ENCODE measurements at places on chromosomes 2 and 18.

GRCh38 chr2:36701918-36702317 lies 5.4 kb downstream of the VIT start:
- no peak for DNase-seq

DNA sequence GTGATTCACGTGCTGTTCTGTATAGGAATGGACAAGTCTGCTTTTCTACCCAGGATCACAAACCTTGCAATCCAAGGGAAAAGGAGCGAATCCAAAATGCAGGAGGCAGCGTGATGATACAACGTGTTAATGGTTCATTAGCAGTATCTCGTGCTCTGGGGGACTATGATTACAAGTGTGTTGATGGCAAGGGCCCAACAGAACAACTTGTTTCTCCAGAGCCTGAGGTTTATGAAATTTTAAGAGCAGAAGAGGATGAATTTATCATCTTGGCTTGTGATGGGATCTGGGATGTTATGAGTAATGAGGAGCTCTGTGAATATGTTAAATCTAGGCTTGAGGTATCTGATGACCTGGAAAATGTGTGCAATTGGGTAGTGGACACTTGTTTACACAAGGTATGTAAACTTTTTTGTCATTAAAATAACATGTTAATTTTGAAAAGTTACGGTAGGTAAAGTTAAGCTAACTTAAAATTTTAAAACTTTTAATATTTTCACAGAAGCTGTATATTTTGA lies 33.0 kb downstream of the PPM1B start:
- DNase-seq, result peak; percentile 19

DNA sequence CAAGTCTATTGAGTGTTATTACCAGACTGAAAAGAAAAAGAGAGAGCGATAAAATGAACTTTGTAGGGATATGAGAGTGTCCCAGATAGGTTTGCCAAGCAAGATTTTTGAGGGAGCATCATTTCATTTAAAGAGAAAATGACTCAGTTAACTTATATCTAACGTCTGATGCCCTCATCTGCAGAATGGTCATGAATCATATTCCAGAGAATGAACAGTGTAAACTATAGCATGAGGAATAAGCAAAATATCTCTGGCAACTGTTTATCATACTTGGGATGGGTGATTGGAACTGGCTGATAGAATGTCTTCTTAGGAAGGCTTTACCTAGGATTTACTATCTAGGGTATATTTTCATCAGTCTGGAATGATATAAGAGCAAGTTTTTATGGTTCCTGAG lies 289.4 kb downstream of the CMPK2 start:
- DNase-seq, result no peak

- DNase-seq, result no peak
These were observed 471.3 kb downstream of the ZEB2 start for GRCh38 chr2:144048631-144049060.

- peak; percentile 34 for DNase-seq
These were observed 58.1 kb upstream of the TMEM182 start for GRCh38 chr2:102703748-102704147.

GRCh38 chr2:37330681-37331080 lies 6.0 kb upstream of the PRKD3 start:
- no peak for DNase-seq

DNA sequence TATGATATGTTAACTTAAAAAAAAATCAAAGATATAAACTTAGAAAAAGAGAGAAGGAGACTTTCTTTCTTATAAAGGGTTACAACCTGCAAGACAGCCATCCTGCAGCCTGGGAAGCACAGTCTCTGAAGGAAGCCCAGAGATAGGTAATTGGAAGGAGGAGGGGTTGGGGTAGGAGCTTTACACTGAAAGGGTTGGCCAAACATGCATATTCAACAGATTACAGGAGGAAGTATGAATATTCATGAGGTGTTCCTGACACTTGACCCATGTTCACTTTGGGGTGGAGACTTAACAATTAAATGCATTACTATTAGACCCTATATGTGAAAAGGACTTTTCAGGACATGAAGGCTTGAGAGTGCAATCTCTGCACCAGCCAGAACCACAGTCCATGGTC lies 71.7 kb upstream of the CDH2 start:
- DNase-seq, result no peak

DNA sequence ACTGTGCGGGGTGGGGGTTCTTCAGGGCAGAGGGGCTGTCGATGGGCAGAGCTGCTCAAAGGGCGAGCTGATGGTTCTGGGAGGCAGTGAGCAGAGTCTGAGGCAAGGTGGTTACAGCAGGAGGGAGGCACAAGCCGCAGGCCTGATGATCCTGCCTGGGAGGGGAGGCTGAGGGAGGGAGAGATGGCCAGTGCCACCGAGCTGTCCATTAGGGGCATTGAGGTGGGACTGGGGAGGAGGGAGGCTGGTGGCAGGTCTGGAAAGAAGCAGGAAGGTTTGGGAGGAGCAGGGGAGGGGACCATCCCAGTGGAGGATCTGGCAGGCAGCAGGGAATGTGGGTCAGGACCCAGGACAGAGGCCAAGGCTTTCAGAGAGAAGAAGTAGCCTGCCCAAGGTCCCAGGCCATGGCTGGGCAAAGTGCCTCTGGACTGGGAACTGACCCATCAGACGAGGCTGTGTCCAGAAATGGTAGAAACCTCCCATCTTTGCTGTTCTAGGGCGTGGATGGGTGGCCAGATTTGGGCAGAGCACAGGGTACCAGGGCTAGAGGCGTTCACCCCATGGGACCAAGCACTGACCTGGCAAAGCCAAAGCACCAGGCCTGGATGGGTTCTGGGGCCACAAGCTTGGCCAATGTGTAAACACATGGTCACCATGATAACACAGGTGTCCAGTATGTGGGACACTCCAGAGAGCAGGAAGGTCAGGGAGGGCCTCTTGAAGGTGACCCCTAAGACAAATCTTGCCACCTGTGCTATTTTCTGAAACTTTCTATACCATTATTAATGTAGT lies 55.5 kb downstream of the INHBB start:
- no peak for DNase-seq

DNA sequence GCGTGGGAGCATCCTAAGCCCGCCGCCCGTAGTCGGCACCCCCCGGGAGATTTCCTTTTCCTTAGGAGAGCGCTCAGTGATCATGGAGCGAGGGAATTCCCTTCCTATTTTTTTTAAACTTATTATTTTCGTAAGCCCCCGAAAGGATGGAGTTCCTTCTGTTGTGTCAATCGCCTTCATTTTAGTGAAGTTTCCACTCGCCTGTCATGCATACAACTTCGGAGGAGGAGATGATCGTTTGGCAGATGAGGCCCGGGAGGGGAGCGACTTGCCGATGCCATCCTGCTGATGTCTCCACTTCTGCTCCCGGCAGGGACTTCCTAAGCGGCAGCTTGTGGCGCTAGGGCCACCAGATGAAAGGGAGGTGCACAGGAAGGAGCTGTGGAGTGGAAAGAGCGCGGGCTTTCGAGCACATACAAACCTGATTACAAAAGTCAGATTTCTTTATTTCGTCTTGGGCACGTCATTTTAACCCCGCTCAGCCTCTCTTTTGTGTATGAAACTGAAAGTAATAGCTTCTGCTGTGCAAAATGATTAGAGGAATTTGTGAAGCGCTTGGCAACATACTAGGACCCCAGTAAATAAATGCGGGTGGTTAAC lies at the start of gene ADGRF3:
Gene ADGRF3, minus strand, starts transcription at position 336 of the 600 bp plus-strand sequence. CDS start 555 bp downstream, outside the sequence.
- peak; percentile 35 for DNase-seq

DNA sequence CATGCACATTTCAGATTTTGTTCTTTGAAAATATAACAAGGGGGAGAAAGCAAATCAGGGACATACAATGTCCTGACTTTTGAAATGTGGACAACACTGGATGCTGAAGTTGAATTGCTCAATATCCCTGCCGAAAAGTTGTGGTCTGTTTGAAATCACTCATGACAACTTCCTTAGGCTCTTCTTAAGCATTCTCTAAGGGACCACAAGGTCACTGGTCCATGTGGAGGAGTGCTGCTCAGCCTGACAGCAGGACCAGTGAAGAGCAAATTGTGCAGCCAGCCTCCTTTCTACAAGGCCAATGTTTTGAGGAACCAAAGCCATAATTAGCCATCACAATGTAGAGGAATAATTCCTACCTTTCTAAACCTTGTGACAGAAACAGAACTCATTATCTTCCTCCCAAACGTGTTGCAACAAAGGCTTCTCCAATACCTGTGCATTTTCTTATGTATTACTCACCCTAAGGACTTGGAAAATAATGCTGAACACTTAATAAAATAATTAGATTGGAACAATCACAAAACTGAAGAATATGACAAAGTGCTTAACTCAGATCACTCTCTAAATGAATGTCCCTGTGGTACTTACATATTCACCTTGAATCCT lies 1477.6 kb upstream of the NXPH2 start:
- DNase-seq, result peak; percentile 42

DNA sequence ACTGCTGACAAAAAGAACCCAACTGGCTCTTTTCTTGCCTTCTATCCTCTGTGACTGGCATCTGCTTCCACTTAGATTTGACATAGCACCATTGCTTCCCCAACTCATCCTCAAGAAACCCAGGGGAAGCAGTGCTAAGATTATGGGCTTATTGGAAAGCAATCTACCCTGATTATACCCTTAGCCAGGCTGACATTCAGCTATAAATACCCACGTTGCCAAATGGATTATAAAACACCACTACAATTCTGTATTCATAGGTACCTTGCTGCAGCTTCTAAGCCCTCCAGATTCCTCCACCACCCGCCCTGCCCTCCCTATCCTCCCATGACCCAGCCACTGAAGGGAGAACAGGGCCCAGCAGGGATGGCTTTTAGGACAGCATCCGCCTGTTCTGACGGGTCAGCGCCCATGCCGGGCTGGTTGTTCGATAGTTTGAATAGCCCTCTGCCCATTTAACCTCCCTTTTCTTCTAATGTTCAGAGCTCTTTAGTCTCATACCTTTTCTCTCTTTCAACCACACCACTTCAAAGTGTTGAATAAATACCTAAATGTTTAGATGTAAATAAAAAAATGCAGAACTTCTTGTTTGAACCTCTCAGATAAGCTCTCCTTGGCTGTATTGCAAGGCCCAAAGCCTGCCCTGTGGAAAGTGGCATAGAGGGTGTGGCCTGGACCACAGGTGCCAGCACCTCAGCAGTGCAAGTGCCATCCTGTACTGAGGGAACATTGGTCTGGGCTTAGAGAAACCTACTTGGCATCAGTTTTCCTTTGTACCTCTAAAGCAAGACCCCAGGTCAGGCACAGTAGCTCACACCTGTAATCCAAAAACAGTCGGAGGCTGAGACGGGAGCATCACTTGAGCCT lies 86.6 kb upstream of the RGPD5 start:
- DNase-seq, result no peak

DNA sequence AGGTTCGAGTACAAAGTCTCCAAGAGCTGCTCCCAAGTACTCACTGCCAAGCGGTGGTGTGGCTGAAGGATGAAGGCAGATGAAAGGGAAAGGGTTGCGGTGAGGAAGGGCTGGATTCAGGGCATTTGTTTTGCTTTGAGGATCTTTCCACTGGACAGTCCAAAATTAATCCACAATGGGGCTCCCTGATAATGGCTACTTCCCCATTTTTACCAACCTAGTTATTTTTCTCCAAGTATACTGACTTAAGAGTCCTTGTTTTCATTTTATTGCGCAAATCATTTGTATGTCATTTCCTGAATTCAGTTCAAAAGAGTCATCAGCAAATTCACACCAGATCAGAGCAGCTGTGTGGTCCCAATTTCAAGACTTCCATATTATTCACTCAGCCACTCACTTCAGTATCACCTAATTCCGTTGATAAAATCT lies 464 bp upstream of the SESTD1 start:
- peak; percentile 89 for DNase-seq

GRCh38 chr2:33014268-33014667 lies 67.5 kb downstream of the LTBP1 start:
- DNase-seq, result no peak

GRCh38 chr2:144432921-144433320 lies 87.0 kb downstream of the ZEB2 start:
- DNase-seq, result no peak

- DNase-seq, result no peak
These were observed 34.2 kb downstream of the ATP6V1C2 start for GRCh38 chr2:10755621-10756020.

GRCh38 chr2:65826567-65826966 lies 394.2 kb upstream of the SPRED2 start:
- DNase-seq, result no peak

GRCh38 chr2:230335461-230335863 lies 8.5 kb downstream of the SP140L start:
- DNase-seq, result no peak

DNA sequence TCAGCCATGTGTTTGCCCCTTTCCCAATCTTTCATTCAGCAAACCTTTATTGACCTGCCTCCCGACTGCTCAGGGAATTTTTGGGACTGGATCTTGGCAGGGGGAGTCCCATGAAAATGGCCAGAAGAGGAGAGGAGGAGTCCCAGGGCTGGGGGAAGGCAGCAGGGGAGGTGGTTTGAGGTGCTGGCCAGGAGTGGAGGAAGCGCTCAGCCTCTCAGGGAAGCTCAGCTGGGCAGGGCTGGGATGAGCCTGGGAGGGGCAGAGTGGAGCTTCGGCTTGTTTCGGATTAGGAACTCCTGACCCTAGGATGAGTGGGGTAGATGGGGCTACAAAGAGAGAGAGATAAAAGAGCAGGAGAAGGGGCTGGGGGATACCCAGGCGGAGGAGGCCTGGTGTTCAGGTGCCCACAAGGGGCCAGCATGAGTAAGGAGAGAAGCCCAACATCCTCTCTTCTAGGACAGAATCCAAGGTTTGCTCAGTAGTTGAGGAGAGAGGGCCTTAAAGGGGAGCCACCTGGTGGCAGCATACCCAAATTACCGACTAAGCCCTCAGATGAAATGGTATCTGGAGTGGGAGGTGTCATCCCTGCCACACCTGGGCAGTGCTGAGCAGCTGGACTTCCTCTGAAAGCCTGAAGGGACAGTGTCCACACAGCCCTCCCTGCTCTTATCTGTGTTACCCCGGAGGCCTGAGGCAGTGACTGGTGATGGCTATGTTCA lies 91.1 kb downstream of the INHBB start:
- DNase-seq, result peak; percentile 41

DNA sequence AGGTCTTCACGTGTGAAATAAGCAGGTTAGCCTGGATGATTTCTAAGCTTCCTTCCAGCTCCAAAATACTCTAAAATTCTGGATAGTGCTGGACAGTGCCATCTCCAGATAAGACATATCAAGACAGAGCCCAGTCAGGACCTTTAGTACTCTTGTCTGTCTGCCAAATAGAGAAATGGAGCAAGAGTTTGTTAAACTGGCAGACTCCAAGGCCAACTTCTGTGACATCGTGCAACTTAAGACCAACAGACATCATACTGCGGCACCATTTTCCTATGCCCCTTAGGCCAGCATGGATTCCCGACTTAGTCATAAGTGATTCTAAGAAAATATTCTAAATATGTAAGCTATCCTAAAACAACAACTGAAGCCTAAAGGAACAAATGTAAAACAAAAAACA lies 118.6 kb downstream of the RBMS1 start:
- DNase-seq, result peak; percentile 78

GRCh38 chr2:36706021-36706876 lies 9.7 kb downstream of the VIT start:
- peak; percentile 47 for DNase-seq

GRCh38 chr18:63245600-63245999 lies 74.0 kb downstream of the BCL2 start:
- no peak for DNase-seq

DNA sequence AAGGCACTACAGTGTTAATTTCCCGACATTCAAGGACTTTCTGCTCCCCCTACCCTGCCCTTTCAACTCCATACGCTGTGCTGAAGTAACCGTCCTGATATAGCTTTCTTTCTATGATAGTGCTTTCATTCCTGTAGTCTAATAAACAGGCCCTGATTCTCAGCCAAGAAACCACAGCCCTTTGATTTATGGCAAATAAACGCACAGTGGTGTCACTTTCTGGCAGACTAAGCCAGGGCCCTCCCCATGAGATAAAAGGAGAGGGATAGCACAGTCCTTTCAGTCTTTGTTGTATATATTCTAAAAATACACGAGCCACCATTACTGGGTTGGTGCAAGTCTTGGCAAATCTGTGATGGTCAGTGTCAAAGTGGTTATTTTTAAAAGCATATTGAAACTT lies 291.2 kb downstream of the ALPK2 start:
- no peak for DNase-seq

Data from cardiac fibroblast (primary cell).